Stimulated activated CD8-positive, alpha-beta memory T cell treated with anti-CD3 and anti-CD28 coated beads, Interleukin-2, amount 100 ng/mL, for 1 hour (primary cell): ENCODE measurements at places on chromosomes 12 and 14.

- no peak for DNase-seq
Observed at GRCh38 chr12:52164624-52165023, 27.2 kb downstream of the KRT80 start.

DNA sequence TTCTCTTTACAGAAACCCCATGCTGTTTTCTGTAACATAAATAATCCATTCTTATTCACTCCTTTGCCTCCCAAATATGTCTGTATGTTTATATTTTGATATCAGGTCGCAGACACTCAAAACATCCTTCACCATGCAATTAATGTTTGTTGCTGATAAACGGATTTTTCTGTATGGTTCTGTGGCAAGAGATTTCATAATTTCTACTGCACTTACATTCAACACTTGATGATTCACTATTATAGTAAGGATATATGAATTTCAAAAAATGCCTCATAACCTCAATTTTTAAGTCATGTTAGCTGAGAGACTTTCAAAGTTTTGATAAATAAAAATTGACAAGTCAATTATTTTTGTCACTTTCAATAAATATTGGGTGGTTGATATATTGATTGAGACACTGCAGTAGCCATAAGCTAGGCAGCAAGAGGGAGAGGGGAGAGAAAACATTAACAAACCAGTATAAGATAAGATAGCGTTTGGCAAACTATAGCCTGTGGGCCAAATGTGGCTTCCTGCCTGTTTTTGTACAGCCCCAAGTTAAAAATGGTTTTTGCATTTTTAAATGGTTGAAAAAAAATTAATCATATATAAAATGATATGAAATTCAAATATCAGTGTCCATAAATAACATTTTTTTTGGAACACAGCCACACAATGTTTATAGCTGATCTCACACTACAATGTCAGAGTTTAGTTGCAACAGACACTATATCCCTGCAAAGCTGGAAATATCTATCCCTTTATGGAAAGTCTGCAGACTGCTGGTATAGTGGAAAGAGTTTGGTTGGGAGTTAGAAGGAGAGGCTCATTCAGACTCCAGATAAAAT is 18.3 kb downstream of the ALDH6A1 start:
- DNase-seq = no peak

DNA sequence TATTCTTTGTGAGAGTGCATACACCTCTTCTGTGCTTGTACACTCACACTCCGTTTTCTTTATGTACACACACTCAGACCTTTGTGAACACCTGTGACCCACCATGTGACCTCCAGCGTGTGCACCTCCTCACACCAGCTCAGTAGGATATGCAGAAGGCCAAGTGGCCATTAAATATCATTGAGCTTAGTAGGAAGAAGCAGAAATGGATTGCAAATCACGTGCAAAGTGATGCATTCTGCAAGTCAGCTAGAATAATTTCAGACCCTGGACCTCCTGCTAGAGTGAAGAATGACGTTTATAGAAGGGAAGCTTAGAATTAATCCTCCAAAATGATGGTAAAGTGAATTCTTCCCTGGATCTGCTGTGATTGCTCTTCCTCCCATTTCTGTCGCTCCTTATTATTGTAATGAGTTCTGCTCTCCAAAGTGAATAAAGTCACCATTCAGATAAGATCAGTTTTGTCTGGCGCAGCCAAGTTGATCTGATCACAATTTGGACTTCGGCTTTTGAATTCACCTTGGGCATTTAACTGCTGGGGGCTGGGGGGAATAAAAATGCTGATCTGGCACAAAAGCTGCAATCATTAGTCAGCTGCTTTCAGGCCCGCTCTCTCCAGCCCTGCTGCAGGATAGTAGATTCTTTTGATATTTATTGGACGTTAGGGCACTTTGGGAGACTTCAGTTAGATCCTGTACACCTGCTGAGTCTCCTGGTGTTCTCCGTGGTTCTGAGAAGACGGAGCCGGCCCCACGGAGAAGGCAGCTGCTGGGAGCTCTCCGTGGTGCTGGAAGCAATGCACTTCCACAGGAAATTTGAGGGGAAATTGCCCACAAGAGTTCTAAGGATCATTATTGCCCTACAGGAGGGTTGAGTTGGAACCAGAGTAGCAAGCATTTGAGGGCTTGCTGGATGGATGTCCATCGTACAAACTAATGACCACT is 12.4 kb upstream of the NRXN3 start:
- no peak for DNase-seq

GRCh38 chr12:57905812-57906475 is 35.4 kb upstream of the ATP23 start:
- no peak for DNase-seq

DNA sequence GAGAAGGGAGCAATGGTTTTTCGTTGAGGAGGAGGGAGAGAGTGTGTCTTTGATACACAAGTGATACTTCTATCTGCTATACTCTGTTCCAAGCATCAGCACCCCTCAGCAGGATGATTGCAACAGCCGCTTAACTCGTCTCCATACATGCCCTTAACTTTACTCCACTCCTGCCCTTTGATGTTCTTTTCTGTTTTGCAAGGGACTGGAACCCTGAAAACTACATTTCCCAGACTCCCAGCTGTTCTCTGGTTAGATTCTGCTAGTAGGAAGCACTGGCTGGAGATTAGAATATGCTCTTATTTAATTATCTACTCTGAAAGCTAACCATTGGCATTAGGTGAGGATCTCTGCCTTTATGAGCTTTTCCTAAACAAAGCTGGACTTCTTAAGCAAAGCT is 23.5 kb upstream of the CRADD start:
- no peak for DNase-seq

- DNase-seq = no peak
Observed at GRCh38 chr14:106837870-106838269, 1311.5 kb downstream of the TMEM121 start.

GRCh38 chr12:68806488-68807237 is 1.3 kb upstream of the MDM2 start:
- no peak for DNase-seq

DNA sequence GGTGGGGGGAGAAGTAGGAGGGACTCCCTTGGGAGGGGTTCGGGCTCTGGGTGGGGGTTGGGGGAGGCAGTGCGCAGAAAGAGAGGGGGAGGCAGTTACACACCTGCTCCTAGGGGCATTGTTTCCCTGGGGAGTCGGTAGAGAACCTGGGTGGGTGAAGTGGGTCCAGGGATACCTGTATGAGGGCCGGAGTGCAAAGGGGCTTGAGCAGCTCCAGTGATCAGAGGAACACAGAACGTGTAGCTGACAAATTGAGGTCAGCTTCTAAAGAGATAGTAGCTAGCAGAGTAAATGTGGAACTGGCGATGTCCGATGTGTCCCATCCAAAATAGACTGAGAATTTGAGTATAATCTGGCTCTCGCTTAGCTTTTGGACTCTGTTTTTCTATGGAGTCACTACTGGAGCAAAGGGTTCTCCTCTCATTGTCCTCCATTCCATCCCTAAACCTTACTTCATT is 502 bp downstream of the SMARCD1 start:
- DNase-seq = no peak

DNA sequence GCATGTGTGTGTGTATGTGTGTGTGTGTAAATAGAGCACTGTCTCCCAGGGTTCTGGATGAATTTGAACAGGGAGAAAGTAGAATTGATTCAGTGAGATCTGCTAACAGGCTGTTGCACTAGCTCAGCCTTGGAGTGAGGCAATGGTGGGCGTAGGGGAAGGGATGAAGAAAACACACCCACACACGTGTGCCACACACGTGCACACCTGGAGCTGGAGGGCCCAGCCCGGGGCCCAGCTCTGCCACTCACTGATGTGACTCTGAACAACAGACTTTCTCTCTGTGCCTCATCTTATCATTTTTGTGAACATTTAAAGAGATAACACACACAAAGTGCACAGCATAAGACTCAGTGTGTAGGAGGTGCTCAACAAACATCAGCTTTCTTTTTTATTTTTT is 4.2 kb downstream of the ACACB start:
- no peak for DNase-seq

GRCh38 chr12:131369094-131369845 is 341.6 kb upstream of the SFSWAP start:
- DNase-seq = no peak

DNA sequence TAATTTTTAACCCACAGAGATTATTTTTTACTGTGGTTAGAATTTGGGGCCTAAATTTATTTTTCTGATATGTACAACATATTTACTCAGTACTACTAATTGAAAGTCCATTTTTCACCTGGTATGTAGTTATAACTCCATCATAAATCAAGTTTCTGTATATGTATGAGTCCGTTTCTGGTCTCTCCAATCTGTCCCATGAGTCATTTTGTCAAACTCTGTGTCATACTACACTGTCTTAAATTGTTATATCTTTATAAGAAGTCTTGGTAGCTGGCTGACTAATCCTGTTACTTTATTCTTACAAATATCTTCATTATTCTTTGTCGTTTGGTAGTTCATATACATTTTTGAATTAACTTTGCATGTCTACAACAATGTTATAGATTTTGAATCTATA is 344.0 kb downstream of the PDZRN4 start:
- DNase-seq = no peak

DNA sequence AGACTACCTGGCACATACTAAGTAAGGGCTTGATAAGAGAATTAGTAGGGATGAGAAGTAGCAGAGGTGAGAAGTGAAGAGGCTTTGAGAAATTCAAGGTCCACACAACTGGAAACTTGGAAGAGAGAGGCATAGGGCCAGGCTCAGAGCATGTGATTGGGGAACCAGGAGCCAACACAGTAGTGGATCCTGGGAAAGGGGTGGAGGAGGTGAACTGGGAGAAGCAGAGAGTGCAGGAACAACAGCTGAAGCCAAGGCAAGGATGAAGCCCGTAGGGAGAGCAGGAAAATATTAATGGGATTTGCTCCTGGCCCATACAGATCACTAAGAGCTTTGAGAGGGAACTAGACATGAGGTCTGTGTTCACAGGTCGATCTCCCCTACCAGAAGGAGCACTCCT is 1.4 kb upstream of the ITGB7 start:
- no peak for DNase-seq

- DNase-seq = no peak
Observed at GRCh38 chr12:115840159-115840558, 437.3 kb downstream of the MED13L start.

DNA sequence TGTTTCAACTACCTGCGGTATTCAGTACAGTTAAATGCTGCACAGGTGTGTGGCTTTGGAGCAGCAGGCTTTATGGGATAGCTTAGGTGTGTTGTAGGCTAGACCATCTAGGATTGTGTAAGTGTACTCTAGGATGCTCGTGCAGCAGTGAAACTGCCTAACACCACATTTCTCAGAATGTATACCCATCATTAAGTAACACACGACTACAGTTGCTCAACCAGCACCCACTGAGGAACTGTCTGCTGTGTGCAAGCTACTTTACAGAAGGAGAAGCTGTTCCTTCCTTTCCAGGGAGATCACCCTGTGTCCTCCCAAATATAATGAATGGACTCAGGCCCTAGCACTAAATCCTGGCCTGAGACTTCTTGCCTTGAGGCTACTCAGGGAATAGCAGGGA is 94.8 kb downstream of the SLC24A4 start:
- DNase-seq = no peak

DNA sequence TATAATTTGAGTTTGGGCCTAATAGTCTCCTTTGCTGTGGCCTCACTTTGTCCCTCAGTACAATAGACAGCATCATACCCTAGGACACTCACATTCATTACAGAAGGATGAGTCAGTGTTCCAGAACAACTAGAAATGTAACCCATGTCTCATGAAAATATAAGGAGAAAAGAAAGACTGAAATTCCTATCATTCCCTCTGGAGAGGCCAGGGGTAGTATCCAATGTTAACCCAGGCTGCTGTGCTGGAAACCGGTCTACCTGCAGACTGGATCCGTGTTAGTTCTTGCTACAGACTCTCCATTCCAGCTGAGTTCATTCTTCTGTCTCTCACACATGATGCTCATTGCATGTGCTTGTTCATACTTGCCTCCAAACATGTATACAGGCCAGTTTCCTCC is 75.8 kb upstream of the HOXC13 start:
- no peak for DNase-seq

DNA sequence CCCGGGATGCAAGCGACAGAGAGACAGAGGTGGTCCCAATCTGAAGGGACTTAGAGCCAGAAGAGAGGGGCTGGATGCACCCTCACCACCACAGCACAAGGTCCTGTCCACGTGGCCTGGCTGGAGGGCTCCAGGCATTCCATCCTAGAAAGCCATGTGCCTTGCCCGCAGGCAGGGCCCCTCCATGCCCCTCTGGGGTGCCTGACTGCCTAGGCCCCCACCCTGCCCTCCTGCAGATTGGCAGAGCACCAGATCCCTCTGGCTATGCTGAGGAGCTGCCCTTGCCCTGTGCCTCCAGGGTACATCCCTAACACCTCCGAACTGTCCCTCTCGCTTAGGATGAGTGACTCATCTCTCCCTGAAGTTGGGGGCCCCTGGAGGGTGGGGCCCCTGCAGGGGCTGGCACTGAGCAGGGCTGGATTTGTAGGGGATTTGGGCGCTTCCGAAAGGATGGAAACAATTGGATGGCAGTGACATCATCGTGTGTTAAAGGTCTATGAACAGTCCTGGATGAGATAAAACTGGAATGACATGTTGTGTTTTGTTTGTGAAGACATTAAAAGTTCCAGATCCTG is 50.9 kb downstream of the CHGA start:
- DNase-seq = no peak

- no peak for DNase-seq
Observed at GRCh38 chr12:64181430-64182291, 40.4 kb downstream of the KICS2 start.

- DNase-seq = no peak
Observed at GRCh38 chr14:67729072-67729885, 27.6 kb downstream of the RDH12 start.

GRCh38 chr12:96769400-96769799 is 137.7 kb upstream of the NEDD1 start:
- DNase-seq = no peak

DNA sequence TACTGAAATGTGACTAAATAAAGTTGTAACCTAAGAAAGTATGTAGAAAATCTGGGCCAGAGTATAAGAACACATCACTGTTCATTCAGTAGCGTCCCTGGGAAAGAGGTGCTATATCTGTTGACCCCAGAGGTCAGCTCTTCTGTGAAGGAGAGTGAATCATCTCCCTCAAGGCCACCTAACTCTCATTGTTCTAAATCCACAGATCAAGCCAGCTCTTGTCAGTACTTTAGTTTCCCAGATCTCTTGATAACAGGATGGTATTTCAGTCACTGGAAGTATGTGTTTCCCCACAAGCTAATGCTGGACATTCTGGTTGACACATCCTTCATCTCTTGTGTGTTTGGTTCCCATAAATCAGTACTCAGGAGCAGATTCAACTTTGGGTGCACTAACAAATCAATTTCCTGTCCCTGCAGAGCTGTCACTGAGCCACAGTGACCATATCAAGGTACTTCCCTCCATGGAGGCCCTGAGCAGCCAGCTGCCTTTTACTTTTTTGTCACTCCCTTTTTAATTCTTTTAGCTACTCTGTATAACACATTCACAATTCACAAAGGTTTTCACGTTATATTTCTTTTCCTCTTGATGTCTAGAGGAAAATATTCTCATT is 7.8 kb downstream of the KRT1 start:
- DNase-seq = no peak

DNA sequence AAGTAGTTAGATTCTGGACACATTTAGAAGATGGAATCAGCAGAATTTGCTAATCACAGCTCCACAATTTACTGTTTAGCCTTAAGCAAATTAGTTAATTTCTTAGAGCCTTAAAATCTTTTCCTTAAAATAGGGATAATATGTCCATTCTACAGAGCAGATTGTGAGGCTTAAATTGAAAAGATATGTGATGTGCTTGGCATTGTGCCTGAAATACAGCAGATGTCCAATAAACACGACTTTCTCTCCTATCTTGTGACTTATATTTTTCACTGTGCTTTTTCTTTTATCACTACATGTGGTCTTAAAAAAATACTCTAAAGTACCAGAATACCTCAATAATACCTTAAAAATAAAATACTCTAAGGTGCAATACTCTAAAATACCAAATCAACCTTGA is 30.6 kb downstream of the CCER1 start:
- DNase-seq = no peak
